Spinal cord (tissue), 10 donors: ENCODE measurements at places on chromosomes 4 and X. TPM values are rescaled to one million over a fixed set of nuclear protein-coding genes. Genes with fewer than 3 reads are reported as not detected.

DNA sequence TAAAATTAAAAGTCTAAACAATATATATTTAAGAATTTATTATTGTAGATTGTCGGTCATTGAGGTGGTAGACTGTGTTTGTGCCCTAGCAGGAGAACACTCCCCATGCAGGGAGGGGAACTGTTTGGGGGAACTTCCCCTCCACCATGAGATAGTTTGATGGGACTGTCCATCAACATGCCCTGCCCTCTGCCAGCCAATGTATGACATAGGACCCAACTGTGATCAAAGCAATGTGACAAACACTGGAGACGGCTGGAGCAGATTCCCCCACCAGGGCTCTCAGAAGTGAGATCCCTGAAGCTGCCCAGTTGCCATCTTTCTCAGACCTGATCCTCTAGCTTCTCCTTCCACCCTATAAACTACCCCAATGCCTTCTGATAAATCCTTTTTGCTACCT, 44.9 kb downstream of the SH3KBP1 start:
- no peak overlapping the region for H3K27ac ChIP-seq
- peaks cover 8% of the 10 kb centered on the region for H3K27me3 ChIP-seq
- H3K36me3 ChIP-seq = no peaks in the 10 kb centered on the region
- H3K4me3 ChIP-seq = no peak overlapping the region
- H3K4me1 ChIP-seq = no peaks in the 10 kb centered on the region

GRCh38 chr4:46927201-46927600, 18.2 kb upstream of the COX7B2 start:
- no peak overlapping the region for H3K4me3 ChIP-seq
- H3K27ac ChIP-seq = no peak overlapping the region
- no peak for DNase-seq
- no peaks in the 10 kb centered on the region for H3K36me3 ChIP-seq
- no peaks in the 10 kb centered on the region for H3K27me3 ChIP-seq

- H3K27ac ChIP-seq = no peak overlapping the region
- peaks cover under 1% of the 10 kb centered on the region for H3K4me1 ChIP-seq
- H3K27me3 ChIP-seq = peaks cover under 1% of the 10 kb centered on the region
- peak; percentile 59 for DNase-seq
- no peak overlapping the region for H3K4me3 ChIP-seq
Observed at GRCh38 chrX:46642145-46642544, 68.6 kb downstream of the CHST7 start.

- H3K27ac ChIP-seq = no peak overlapping the region
- DNase-seq = no peak
- H3K36me3 ChIP-seq = no peaks in the 10 kb centered on the region
- no peaks in the 10 kb centered on the region for H3K27me3 ChIP-seq
- H3K4me1 ChIP-seq = no peaks in the 10 kb centered on the region
Observed at GRCh38 chr4:5026371-5026770, 7.1 kb upstream of the CYTL1 start.

- DNase-seq = no peak
- H3K27me3 ChIP-seq = no peaks in the 10 kb centered on the region
- H3K27ac ChIP-seq = no peak overlapping the region
- no peaks in the 10 kb centered on the region for H3K4me1 ChIP-seq
- H3K4me3 ChIP-seq = no peak overlapping the region
- no peaks in the 10 kb centered on the region for H3K36me3 ChIP-seq
Observed at GRCh38 chr4:144627663-144628076, 18.3 kb upstream of the HHIP start.

The SOWAHD gene
- total RNA-seq = 0.88 TPM

GRCh38 chrX:13763489-13763888, 28.9 kb downstream of the OFD1 start:
- peaks cover 6% of the 10 kb centered on the region for H3K27me3 ChIP-seq
- no peak overlapping the region for H3K4me3 ChIP-seq
- H3K4me1 ChIP-seq = peaks cover 10% of the 10 kb centered on the region
- DNase-seq = no peak

- H3K36me3 ChIP-seq = no peaks in the 10 kb centered on the region
- H3K4me3 ChIP-seq = no peak within 1 kb of the TSS
- DNase-seq = no peak
- no peaks in the 10 kb centered on the region for H3K4me1 ChIP-seq
- H3K27ac ChIP-seq = no peak within 1 kb of the TSS
- no peaks in the 10 kb centered on the region for H3K27me3 ChIP-seq
Observed at GRCh38 chr4:105551965-105552746, at the start of gene ARHGEF38. TSS of gene ARHGEF38 (plus strand) at chr4:105552620. CDS start at chr4:105552766, 146 bp downstream.

The SPP1 gene
- total RNA-seq = 532 TPM

The NAP1L2 gene
- total RNA-seq = 18.0 TPM

- H3K27me3 ChIP-seq = no peaks in the 10 kb centered on the region
- no peak overlapping the region for H3K27ac ChIP-seq
- H3K4me1 ChIP-seq = no peaks in the 10 kb centered on the region
- DNase-seq = no peak
- peaks cover 17% of the 10 kb centered on the region for H3K36me3 ChIP-seq
Observed at GRCh38 chr4:56959100-56959499, 18.3 kb downstream of the NOA1 start.

The ZMAT1 gene
- 14.8 TPM for total RNA-seq

- H3K4me1 ChIP-seq = peaks cover 3% of the 10 kb centered on the region
- no peak overlapping the region for H3K27ac ChIP-seq
- H3K4me3 ChIP-seq = no peak overlapping the region
- no peaks in the 10 kb centered on the region for H3K27me3 ChIP-seq
Observed at GRCh38 chr4:128521648-128522111, 234.1 kb upstream of the PGRMC2 start.

DNA sequence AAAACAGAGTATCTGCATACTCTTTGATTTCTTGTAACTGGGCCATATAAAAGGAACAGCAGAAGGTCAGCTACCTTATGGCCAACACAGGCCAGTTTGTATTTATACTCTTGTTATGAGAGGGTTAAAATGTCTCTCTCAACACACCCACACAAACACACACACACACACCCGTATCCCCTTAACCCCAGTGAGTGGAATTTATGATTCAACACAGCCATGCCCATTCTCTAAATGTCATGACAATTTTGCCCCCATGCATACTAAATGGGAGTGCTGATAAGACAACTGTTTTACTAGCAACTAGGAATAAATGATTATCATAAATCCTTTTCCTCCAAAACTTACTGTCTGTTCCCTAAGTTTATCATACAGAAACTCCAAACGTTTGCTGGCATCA, 22.1 kb upstream of the SCD5 start:
- H3K36me3 ChIP-seq = peaks cover 47% of the 10 kb centered on the region
- H3K27me3 ChIP-seq = no peaks in the 10 kb centered on the region
- no peak for DNase-seq
- no peaks in the 10 kb centered on the region for H3K4me1 ChIP-seq

The FOXP3 gene
- total RNA-seq = 0.11 TPM

The LARP7 gene
- total RNA-seq = 33.1 TPM

DNA sequence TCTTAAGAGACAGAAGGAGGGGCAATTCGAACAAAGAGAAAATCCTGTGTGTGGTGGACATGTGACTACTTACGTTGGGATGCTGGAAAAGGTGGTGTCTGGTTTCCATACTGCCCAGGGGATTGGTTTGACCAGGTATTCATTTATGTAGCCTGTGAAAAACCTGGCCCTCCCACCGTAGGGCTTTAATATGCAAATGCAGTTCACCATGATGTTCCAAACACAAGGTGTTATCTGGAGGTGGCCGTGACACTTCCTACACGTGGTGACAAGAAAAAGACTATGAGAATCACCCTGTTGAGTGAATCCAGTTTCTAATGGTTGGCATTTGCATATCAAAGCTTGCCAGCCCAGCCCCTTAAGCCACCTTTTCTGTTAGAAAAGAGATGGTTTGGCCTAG, 27.9 kb downstream of the UGT2B4 start:
- H3K27ac ChIP-seq = no peak overlapping the region
- H3K4me1 ChIP-seq = no peaks in the 10 kb centered on the region
- no peak for DNase-seq
- H3K4me3 ChIP-seq = no peak overlapping the region

The SLC4A4 gene
- total RNA-seq = 105 TPM

The FGB gene
- not detected for total RNA-seq
